Pancreas (tissue), 10 donors: ENCODE measurements at places on chromosomes 16 and 17.

GRCh38 chr17:73586921-73587602, 57.2 kb downstream of the SDK2 start:
- no peaks in the 10 kb centered on the region for H3K36me3 ChIP-seq
- no peaks in the 10 kb centered on the region for H3K4me1 ChIP-seq
- no peaks in the 10 kb centered on the region for H3K27me3 ChIP-seq
- no peak for DNase-seq
- H3K27ac ChIP-seq, result no peak overlapping the region

GRCh38 chr17:42586514-42587230, 9.1 kb upstream of the PSMC3IP start:
- H3K4me3 ChIP-seq, result no peak overlapping the region
- no peaks in the 10 kb centered on the region for H3K27me3 ChIP-seq
- no peaks in the 10 kb centered on the region for H3K4me1 ChIP-seq
- no peak for DNase-seq
- H3K27ac ChIP-seq, result peak overlapping the region; percentile 42

DNA sequence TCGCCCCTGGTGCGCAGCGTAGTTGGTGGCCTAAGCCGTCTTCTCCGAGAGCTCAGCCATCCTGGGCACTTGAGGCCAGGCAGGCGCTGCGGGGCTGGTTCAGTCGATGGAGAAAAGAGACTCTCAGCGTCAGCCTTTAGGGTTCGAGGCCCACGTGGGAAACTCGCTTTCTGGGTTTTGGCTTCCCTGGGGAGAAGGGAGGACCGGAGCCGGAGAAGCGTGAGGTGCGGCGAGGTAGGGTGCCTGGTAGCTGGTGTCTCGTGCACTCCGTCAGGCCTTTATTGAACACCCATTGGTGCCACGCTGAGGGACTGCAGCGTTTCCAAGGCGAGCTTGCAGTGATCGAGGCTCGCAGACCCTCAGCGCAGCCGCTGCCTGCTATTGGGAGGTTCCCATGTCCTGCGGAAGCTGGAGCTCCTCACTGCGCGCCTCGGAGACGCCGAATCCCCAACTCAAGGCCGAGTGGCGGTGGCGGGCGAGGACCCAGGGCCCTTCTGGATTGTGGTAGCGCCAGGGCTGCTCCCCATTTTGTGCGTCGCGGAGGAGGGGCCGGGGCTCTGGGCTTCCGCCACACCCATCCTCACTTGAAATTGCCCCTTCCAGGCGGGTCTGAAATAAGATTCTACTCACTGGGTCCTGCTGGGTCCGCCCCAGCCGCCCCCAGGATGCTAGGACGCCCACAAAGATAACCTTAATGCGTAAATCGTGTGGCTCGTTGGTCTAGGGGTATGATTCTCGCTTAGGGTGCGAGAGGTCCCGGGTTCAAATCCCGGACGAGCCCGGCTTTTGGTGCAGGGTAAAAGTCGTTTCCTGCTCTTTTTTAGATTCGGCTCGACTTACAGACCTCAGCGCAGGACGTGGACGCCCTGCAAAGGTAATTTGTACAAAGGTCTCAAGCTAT, 1.2 kb downstream of the OR1F1 start:
- H3K27ac ChIP-seq, result no peak overlapping the region
- peaks cover 5% of the 10 kb centered on the region for H3K4me1 ChIP-seq
- peaks cover 29% of the 10 kb centered on the region for H3K27me3 ChIP-seq

DNA sequence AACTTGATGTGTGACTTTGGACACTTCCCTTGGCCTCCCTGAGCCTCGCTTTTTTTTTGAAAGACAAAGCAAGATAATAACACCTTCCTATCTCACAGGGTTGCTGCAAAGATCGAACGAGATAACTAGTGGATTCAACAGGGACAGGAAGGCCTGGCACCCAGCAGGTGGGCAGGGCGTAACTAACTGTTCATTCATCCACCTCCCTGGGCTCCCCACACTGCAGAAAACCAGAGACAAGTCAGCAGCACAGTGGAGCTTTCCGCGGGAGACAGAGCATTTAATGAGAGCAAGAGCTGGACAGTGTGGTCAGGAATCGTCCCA, 28.7 kb downstream of the SLC13A5 start:
- no peaks in the 10 kb centered on the region for H3K27me3 ChIP-seq
- no peak for DNase-seq
- no peak overlapping the region for H3K27ac ChIP-seq
- H3K4me1 ChIP-seq, result no peaks in the 10 kb centered on the region
- H3K4me3 ChIP-seq, result no peak overlapping the region

DNA sequence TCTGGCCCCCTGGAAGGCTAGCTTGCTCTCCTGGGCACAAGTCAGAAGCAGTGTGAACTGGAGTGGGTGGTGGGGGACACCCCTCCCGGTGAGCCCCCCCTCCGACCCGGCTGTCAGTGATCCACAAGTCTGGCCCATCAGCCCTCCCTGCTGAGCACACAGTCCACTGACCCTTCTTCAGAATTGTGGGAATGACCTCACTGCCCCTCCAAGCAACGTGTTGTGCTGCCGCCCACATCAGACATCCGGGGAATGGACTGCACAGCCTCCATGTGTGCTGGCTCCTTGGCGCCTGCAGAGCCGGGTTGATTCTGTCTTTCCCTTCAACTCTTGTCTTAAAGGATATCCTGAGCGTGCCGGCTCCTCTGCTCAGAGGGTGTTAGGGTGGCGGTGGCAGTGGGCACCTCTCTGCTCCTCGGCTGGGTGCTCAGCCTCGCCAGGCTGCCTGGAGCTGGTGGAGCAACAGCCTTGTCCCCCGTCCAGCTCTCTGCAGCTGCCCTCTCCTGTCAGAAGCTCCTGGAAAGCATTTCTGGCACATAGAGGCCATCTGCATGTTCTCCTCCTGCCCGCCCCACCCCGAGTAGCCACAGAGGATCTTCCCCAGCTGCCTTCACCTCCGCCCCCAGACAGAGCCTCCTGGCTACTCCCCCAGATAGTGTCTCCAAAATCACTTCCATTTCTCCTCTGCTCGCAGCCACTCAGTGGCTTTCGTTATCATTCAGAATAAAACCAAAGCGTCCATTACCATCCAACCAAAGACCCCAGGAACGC, 19.8 kb downstream of the NPTX1 start:
- no peak overlapping the region for H3K4me3 ChIP-seq
- peaks cover 8% of the 10 kb centered on the region for H3K4me1 ChIP-seq
- H3K27ac ChIP-seq, result no peak overlapping the region
- no peaks in the 10 kb centered on the region for H3K36me3 ChIP-seq
- DNase-seq, result no peak

DNA sequence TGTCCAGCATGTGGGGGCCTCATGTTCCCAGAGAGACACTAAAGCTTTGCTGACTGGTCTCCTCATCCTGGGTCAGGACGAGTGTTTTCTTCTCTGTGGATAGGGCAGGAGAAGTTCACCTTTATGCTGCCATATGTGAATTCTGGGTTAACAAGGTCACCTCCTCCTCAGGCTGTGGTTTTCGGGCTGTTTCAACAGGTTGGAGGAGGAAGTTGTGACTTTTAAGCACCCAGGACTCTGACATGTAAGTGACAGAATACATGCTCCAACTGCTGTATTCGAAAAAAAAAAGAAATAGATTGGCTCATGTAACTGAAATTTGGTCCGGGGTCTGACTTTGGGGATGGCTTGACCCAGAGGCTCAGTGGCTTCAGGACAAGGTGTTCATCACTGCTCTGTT, 54.2 kb downstream of the SNX20 start:
- H3K4me1 ChIP-seq, result no peaks in the 10 kb centered on the region
- no peak overlapping the region for H3K27ac ChIP-seq
- no peaks in the 10 kb centered on the region for H3K36me3 ChIP-seq
- DNase-seq, result no peak
- H3K27me3 ChIP-seq, result no peaks in the 10 kb centered on the region

DNA sequence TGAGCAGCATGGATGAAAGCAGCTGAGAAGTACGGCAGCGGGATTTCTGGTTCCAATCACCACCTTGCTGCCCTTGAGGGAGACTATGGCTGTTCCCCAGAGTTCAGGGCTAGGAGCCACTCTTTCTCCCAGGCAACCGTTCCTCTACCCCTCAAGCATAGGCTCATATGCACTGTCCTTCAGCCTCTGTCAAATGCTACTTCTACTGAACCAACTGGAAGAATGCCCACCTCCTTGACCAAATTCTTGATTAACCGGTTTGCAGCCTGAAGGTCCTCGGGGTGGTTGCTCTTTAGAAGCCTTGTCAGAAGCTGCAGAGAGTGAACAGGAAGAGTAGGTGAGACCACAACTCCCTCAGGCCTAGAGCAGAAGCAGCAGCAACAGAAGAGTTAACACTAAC, 23.8 kb downstream of the GGA2 start:
- no peaks in the 10 kb centered on the region for H3K4me1 ChIP-seq
- H3K36me3 ChIP-seq, result peaks cover 100% of the 10 kb centered on the region
- no peak overlapping the region for H3K4me3 ChIP-seq
- H3K27ac ChIP-seq, result no peak overlapping the region
- no peak for DNase-seq
- no peaks in the 10 kb centered on the region for H3K27me3 ChIP-seq

DNA sequence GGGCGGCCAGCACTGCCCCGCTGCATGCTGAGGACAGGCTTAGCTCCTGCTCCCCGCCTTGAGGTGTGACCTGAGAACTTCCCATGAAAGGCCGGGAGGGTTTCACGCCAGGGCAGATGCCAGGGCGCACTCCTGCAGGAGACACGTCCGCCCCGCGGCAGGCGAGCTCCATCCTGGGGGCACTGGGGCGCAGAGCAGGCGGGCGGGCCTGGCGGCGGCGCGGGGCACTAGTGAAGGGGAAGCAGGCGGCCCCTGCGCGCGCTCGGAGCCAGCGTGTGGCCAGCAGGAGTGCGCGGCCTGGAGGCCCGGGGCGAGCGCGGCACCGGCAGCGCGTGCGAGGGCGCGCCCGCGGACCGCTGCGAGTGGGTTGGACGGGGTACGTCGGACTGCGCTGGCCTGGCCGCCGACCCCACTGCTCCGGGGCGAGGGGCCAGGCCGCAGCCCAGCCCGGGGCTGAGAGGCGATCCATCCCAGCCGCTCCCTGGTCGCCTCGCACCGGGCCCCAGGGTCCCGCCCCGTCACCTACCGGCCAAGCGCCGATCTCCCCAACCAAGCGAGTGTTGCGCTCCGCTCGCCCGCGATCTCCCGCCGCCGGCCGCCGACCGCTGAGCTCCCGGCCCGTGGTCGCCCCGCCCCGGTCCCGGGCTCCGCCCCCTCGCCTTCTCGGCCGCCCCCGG, at the start of gene MAP3K14:
Gene MAP3K14, minus strand, starts transcription at position 587 of the 677 bp plus-strand sequence. CDS start 26,275 bp downstream, outside the sequence.
- peak within 1 kb of the TSS; percentile 95 for H3K27ac ChIP-seq
- peak; percentile 70 for DNase-seq
- H3K36me3 ChIP-seq, result no peaks in the 10 kb centered on the region
- H3K4me3 ChIP-seq, result peak within 1 kb of the TSS; percentile 73
- H3K27me3 ChIP-seq, result no peaks in the 10 kb centered on the region

- H3K36me3 ChIP-seq, result no peaks in the 10 kb centered on the region
- no peaks in the 10 kb centered on the region for H3K4me1 ChIP-seq
- no peak overlapping the region for H3K4me3 ChIP-seq
- H3K27ac ChIP-seq, result no peak overlapping the region
- no peaks in the 10 kb centered on the region for H3K27me3 ChIP-seq
Observed at GRCh38 chr17:17749025-17749772, 67.9 kb downstream of the RAI1 start.

DNA sequence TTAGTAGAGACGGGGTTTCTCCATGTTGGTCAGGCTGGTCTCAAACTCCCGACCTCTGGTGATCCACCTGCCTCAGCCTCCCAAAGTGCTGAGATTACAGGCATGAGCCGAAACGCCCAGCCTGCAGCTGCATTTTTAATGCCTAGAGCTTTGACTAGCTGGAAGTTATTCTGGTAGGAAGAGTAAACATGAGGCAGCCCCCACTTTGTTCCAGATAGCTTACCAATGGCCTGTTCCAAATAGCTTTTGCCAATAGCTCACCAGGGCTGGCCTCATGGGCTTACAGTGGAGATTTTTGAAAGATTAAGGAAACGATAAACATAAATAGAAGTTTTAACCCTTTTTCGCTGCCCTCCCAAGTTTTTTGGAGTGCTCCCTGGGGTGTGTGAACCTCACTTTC, 9.8 kb downstream of the TRPV2 start:
- H3K27me3 ChIP-seq, result no peaks in the 10 kb centered on the region
- H3K4me3 ChIP-seq, result no peak overlapping the region
- DNase-seq, result no peak
- H3K36me3 ChIP-seq, result no peaks in the 10 kb centered on the region
- peak overlapping the region; percentile 63 for H3K27ac ChIP-seq

GRCh38 chr17:49585422-49586027, 9.9 kb downstream of the NXPH3 start:
- DNase-seq, result no peak
- H3K4me1 ChIP-seq, result no peaks in the 10 kb centered on the region
- H3K4me3 ChIP-seq, result no peak overlapping the region
- H3K27me3 ChIP-seq, result no peaks in the 10 kb centered on the region
- H3K27ac ChIP-seq, result no peak overlapping the region
- no peaks in the 10 kb centered on the region for H3K36me3 ChIP-seq

DNA sequence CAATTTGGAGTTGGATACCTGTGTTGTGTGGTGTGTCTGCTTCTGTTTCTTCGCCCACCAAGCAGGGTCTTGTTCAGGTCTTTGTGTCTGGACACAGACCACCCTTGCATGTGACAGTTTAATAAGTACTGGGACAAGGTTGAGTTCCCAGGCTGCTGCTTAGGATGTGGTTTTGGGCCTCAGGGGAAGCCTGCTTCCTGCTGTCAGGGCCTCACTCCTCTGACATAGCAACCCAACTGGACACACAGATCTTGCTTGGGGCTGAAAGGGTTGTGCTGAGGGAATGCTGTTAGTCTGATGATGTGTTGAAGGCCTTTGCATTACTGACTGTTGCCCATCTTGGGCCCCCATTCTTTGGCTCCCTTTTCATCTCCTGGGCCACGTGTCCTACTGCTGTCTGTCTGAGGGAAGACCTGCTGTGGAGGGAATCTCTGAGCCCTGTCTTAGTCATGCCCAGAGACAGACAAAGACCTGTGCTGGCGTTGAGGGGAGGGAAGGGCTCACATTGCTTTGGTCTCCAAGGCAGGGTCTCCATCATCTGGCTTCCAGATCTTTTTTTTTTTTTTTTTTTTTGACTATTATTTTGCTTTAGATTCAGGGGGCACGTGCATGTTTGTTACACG, 4.7 kb upstream of the TGFB1I1 start:
- H3K27ac ChIP-seq, result no peak overlapping the region
- H3K27me3 ChIP-seq, result no peaks in the 10 kb centered on the region
- DNase-seq, result no peak
- no peaks in the 10 kb centered on the region for H3K36me3 ChIP-seq
- no peaks in the 10 kb centered on the region for H3K4me1 ChIP-seq
- H3K4me3 ChIP-seq, result no peak overlapping the region

GRCh38 chr16:89023151-89023551, 46.1 kb upstream of the CBFA2T3 start:
- H3K27ac ChIP-seq, result no peak overlapping the region
- H3K4me3 ChIP-seq, result no peak overlapping the region
- peak; percentile 29 for DNase-seq
- no peaks in the 10 kb centered on the region for H3K27me3 ChIP-seq
- H3K4me1 ChIP-seq, result no peaks in the 10 kb centered on the region

GRCh38 chr16:84514295-84514873, 9.9 kb upstream of the MEAK7 start:
- peaks cover 4% of the 10 kb centered on the region for H3K4me1 ChIP-seq
- no peak overlapping the region for H3K27ac ChIP-seq
- H3K27me3 ChIP-seq, result no peaks in the 10 kb centered on the region
- no peak for DNase-seq
- no peaks in the 10 kb centered on the region for H3K36me3 ChIP-seq
- no peak overlapping the region for H3K4me3 ChIP-seq

- DNase-seq, result peak; percentile 98
- no peaks in the 10 kb centered on the region for H3K27me3 ChIP-seq
- H3K27ac ChIP-seq, result peak within 1 kb of the TSS; percentile 95
- H3K4me3 ChIP-seq, result peak within 1 kb of the TSS; percentile 100
- H3K4me1 ChIP-seq, result peaks cover 20% of the 10 kb centered on the region
Observed at GRCh38 chr17:17280613-17281549, at the start of gene COPS3. TSS of gene COPS3 (minus strand) at chr17:17281246. CDS start at chr17:17281186, 60 bp downstream.

- H3K27me3 ChIP-seq, result no peaks in the 10 kb centered on the region
- H3K27ac ChIP-seq, result no peak overlapping the region
- no peaks in the 10 kb centered on the region for H3K36me3 ChIP-seq
- H3K4me3 ChIP-seq, result no peak overlapping the region
- no peak for DNase-seq
Observed at GRCh38 chr17:41392278-41392677, 5.1 kb downstream of the KRT31 start.
